ENCODE measurements at places on chromosomes 1 and 21.

- DNase-seq: no peak
Observed at GRCh38 chr1:117602862-117603261, 3.0 kb upstream of the TENT5C start.

- DNase-seq: no peak
Observed at GRCh38 chr1:37317870-37318467, 156.4 kb upstream of the ZC3H12A start.

GRCh38 chr1:180269645-180270529 is 39.8 kb downstream of the LHX4 start:
- no peak for DNase-seq

DNA sequence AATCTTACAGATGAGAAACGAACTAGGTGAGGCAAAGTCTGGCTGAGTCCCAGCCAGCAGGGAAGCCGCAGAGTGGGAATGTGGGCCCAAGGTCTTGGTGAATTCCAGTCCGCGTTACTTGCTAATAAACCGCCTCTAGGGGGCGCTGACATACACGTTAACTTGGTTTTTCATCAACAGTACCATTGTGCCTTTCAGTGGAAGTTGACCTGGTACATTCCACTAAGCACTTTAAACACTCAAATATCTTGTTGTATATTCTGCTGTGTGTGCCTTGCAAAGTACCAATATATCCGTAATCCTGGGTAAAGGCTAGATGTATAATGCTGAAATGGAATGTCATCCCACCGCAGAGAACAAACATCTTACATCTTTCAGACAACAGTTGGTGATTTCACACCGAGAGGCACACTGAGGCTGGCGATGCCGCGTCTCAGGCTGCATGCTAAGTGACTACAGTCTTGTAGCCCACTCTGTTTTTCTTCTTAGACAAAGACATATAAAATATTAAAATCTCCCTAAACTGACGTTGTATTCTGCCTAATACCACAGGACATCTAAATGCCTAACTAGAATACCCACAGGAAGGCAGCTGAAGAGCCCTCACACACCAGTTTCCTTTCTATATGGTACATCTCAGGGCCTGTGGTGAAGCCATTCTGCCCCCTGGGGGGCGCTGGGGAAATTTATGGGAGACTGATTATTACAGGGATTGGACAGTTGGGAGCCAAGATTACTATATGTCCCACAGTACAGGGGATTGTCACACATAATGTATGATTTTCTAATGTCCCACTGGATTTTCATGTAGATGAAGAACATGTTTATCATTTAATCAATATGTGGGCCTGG is 49.2 kb upstream of the C1orf198 start:
- no peak for DNase-seq

DNA sequence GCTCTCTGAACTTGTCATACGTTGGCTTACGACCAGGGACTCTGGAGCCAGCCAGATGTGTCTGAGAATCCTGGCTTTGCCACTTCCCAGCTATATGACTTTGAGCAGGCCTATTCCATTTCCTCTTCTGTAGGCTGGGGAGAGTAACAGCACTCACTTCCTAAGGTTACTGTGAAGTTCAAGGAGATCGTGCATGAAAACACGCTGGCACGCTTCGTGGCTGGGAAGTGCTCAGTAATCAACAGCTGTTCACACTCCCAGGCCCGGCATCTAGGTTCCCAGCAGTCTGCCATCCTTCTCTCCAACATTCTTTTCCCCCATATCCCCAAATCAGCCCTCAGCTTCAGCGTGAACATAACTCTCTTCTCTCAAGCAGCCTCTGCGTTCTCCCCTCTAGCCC is 2.0 kb downstream of the ASCL5 start:
- no peak for DNase-seq

- no peak for DNase-seq
Observed at GRCh38 chr21:42850866-42851391, 28.4 kb downstream of the WDR4 start.

All from spinal cord (tissue), 10 donors.